ENCODE measurements at places on chromosomes 7 and 10.

- no peak for DNase-seq
Measured at GRCh38 chr10:117677239-117677638, 134.7 kb downstream of the EMX2 start.

DNA sequence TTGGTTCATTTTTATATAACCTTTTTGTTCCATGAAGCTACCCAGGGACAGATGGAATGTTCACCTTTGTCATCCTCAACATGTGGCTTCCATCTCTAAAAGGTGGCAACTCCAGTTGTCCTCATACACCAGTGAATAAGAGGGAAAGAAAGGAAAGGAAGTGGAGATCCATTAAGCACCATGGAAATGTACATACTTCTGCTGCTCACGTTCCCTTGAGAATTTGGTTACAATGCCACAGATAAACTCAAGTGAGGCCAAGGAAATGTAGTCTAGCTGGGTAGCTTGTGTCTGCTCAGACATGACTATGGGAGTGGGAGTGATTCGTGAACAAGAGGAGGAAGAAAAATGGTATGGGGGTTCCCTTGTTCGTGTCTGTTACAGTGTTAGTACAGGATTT lies 237.1 kb upstream of the FAM3C start:
- no peak for DNase-seq

DNA sequence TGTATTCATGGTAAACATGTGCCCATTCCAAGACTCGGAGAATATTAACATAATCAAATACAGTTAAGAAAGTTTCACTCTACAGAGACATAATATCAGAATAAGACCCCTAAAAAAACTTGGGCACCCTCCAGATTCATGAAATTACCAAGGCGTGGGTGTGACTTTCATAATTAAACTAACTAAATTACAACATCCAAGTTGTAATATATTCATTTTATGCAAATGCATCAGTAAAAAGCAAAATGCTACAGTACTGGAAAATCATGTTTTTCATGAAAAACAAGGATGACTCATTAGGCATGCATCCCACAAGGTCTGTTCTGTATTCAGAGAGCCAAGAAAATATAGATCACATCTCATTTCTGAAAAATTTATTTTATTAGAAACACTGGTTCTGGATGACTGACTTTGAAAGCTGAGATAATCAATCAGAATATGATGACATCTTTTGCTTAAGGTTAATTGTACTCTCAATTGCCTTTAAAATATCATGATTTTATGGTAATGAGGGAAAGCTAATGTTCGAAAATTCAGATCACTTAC lies 248.8 kb upstream of the SMIM30 start:
- DNase-seq = no peak

DNA sequence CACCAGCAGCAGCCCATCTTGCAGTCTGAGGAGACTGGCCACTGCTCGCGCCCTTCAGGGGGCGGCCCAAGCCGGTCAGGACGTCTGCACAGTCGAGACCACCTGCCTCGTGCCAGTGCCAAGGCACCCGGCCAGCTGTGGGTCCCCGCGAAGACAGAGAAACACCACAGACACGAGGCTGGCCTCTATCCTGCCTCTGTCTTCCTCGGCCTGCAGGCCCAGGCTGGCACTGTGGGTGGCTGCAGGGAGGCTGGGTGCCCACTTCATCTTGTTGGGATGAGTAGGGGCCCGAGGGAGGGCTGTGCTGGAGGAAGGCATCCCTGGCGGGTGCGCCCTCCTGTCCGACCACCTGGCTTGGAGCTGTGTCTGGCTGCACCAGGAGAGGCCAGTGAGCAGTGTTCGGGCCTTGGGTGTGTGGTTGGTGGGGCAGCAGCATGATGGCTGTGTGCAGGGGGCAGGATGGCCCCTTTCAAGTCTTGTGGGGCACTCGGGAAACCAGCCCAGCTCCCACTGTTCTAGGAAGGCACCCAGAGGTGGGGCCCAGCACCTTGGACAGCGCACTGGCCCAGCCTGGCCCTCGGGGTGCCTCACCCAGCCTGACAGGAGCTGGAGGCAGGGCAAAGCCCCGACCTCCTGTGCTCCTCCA lies 7.3 kb downstream of the DPYSL4 start:
- no peak for DNase-seq

GRCh38 chr7:102859799-102860125 lies 53.0 kb upstream of the LRRC17 start:
- no peak for DNase-seq

DNA sequence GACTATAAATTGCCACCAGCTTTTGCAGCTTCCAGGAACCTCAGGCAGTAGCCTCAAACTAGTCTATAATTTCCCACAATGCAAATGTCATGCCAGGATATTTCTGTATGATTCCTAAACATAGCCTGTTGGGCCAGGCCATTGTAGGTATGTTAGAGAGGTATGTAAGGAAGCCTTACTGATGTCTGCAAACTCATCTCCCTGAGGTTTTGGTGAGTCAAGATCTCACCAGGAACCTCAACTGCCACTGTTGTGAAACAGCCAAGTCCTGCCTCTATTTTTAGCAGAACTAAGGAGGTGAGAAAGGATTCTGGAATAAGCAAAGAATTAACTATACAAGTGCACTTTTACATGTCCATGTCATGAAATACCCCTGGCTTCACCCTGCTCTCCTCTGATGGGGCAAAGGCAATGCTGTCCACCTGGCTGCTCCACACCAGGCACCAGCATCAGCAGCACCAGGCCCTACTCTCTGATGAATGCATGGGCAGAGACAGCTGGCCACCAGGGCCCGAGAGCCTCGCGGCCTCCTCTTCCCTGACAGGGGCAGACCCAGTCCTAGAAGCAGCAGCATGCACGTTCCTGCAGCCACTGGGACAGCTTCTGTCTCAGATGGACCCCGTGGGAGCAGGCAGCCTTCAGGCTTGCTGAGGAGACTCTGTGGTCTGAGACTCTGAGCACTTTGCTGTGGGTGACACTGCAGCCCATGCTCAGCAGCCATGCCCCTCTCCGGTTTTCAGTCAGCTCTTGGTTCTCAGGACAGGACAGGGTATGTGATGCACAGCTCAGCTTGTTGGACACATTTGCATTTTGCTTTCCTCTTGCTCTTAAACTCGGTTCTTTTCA lies 147.3 kb downstream of the ZMYND11 start:
- DNase-seq = no peak

GRCh38 chr10:108203905-108204527 lies 1039.5 kb upstream of the SORCS1 start:
- no peak for DNase-seq

DNA sequence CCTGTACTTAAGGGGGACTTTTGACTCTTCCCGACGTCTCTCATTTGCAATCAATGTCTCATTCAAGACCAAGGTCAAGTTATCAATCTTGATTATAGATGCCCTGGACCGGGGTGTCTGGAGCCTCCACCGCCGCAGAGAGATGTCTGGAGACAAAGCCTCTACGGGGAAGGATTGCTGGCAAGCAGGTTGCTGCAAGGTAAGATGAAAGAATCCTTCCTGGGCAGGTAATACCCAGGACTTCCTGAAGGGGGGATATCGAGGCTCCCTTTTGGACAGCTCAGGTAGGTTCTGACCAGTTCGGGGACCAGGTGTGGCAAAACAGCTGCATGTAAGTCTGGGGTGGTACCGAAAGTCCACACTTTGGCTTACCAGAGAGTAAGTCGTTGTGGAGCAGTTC lies 12.5 kb upstream of the CUX1 start:
- no peak for DNase-seq

GRCh38 chr10:92773776-92774175 lies 74.5 kb upstream of the EXOC6 start:
- DNase-seq = no peak

- no peak for DNase-seq
Measured at GRCh38 chr7:115004121-115004520, 82.2 kb downstream of the MDFIC start.

DNA sequence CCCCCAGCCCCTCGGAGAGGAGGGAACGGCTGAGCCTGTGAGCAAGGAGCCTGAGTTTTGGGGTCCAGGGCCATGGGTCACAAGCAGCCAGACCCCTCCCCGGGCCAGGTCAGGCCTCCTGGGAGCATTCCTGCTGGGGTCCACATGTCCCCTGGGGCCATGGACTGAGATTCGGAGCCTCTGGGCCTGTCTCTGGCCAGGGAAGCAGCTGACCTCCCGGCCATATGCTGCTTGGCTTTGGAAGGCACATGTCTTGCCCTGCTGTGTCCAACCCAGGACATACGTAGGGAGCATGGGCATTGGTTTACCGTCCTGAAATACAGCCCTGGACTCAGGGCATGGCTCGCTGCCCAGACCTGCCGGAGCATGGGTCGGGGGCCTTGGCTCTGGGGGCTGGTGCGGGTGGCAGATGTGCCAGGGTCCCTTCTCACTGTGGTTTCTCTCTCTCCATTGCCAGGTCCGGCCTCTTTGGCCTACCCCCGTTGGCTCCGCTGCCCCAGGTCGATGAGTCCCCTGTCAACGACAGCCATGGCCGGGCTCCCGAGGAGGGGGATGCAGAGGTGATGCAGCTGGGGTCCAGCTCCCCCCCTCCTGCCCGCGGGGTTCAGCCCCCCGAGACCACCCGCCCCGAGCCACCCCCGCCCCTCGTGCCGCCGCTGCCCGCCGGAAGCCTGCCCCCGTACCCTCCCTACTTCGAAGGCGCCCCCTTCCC lies 7.3 kb downstream of the PWWP2B start:
- no peak for DNase-seq

DNA sequence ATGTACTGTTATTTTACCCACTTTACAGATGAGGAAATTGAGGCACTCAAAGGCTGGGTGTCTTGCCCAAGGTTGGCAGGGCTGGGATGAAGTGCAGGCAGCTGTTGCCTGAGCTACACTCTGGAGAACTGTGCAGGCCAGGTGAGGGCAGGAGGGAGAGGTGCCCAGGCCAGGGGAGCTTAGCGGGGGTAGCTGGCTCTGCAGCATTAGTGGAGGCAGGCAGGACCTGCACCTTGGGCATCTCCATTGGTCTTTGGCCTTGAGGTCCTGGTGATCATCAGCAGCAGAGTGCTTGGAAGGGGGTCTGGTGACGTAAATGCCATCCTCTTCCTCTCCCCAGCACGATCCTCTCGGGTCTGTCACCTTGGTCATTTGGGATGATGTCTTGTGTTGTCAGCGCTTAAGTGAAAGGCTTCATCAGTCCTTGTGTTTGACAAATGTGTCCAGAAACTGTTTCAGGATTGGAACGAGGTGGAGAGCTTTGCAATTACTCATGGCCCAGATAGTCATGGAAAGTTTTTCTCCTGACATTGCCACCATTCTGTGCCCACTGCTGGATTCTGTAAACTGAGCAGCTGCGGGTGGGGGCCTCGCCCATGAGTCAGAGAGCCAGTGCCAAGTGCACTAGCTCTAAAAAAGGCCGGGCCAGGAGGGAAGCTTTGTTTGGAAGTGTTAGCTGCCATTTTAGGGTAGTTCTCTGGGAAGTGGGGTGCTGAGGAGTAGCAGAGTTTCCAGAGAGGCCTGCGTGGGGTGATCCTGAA lies 47.6 kb downstream of the TSPAN15 start:
- DNase-seq = no peak

DNA sequence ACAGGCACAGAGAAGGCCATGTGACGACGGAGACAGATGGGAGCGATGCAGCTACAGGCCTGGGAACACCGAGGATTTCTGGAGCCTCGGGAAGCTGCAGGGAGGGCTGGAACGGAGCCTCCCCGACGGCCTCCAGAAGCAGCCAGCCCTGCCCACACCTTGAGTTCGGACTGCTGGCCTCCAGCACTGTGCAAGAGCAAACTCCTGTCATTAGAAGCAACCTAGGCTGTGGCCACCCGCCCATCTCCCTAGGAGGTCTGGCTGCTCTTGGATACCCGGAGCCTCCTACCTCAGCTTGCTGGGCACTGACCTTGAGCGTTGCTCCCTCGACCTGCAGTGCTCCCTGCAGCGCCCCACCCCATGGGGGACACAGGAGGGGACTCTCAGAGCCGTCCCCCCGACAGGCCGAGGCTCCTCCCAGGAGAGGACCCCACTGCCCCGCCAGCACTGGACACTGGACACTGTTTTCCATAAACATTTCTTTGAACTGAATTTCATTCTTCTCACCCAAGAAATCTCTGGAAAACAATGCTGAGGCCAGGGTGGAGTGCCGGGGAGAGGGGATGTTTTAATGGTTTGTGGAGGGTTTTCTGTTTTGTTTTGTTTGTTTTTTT lies 22.5 kb upstream of the TNRC18 start:
- no peak for DNase-seq

DNA sequence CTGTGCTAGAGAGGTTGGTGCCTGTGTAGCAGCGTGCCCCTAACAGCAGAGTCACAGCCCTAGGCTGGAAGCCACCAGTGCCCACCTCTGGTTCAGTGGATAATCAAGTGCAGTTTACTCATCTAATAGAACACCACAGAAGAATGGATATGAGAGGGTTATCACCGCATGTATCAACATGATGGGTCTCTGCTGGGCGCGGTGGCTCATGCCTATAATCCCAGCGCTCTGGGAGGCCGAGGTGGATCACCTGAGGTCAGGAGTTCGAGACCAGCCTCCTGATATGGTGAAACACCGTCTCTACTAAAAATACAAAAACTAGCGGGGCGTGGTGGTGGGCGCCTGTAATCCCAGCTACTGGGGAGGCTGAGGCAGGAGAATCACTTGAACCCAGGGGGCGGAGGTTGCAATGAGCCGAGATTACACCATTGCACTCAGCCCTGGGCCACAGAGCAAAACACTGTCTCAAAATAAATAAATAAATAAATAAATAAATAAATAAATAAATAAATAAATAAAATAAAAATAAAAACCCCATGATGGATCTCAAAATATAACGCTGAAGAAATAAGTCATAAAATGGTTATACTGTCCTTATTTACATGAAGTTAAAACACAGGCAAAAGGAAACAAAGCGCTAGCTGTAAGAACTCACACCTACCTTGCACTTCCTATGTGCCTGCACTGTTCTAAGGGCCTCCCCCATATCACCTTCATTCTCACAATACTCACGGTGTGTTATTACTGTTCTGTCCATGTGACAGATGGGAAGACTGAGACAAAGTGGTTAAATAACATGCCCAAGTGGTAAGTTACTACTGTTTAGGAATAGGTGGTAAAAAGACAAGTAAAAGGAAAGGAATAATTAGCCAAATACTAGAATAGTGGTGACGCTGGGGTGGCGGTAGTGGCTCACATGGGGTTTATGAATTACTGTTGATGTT lies 70.9 kb downstream of the AMZ1 start:
- DNase-seq = no peak

- DNase-seq = no peak
Measured at GRCh38 chr7:46850563-46851330, 731.2 kb downstream of the TNS3 start.

GRCh38 chr10:1674501-1674900 lies 62.8 kb downstream of the ADARB2 start:
- no peak for DNase-seq

DNA sequence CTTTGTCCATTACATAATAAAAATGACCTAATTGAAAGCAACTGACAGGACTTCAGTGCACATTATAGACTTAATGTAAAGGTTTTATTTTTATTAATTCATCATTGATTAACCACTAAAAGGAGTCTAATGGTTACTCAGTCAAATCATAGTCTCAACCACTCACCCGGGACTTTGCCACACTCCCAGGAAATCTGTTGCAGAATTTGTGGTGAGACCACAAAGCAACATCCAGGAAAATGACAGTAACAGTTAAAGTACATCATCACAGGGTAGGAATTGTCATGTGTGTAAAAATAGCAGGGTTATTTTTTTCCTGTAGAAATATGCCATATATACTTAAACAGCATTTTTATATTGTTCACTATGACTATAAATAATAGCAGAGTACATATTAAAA lies 6.3 kb upstream of the HGF start:
- no peak for DNase-seq

GRCh38 chr10:688312-689120 lies 952 bp downstream of the DIP2C start:
- no peak for DNase-seq

- DNase-seq = no peak
Measured at GRCh38 chr7:32020551-32021159, 49.6 kb downstream of the PDE1C start.

GRCh38 chr7:131845573-131846314 lies 289.3 kb upstream of the PODXL start:
- DNase-seq = no peak

GRCh38 chr10:107611115-107611514 lies 446.6 kb upstream of the SORCS1 start:
- no peak for DNase-seq
